ENCODE measurements at places on chromosomes 16 and 17. TPM values are rescaled to one million over a fixed set of nuclear protein-coding genes. Genes with fewer than 3 reads are reported as not detected.

The NLGN2 gene
- total RNA-seq = 5.1 TPM

The KCNH4 gene
- total RNA-seq = 0.94 TPM

The CDC6 gene
- 2.7 TPM for total RNA-seq

The TNFRSF13B gene
- total RNA-seq = 1.1 TPM

The RNF157 gene
- total RNA-seq = 45.3 TPM

The CES3 gene
- total RNA-seq = 0.63 TPM

The MYH11 gene
- total RNA-seq = 0.22 TPM

The MAPT gene
- total RNA-seq = 1.2 TPM

The PERCC1 gene
- total RNA-seq = not detected

The PRSS8 gene
- not detected for total RNA-seq

The PYDC1 gene
- not detected for total RNA-seq

The OR3A3 gene
- not detected for total RNA-seq

The APOBR gene
- total RNA-seq = 12.6 TPM

The SALL1 gene
- total RNA-seq = not detected

The DHRS7B gene
- 6.7 TPM for total RNA-seq

The SCGB1C2 gene
- not detected for total RNA-seq

The NPW gene
- total RNA-seq = 2.0 TPM

The C17orf50 gene
- total RNA-seq = not detected

Measured in T-helper 17 cell (primary cell).